ENCODE measurements at places on chromosomes 3 and 15.

- no peak for DNase-seq
These were observed 24.0 kb downstream of the ST8SIA2 start for GRCh38 chr15:92417716-92418115.

DNA sequence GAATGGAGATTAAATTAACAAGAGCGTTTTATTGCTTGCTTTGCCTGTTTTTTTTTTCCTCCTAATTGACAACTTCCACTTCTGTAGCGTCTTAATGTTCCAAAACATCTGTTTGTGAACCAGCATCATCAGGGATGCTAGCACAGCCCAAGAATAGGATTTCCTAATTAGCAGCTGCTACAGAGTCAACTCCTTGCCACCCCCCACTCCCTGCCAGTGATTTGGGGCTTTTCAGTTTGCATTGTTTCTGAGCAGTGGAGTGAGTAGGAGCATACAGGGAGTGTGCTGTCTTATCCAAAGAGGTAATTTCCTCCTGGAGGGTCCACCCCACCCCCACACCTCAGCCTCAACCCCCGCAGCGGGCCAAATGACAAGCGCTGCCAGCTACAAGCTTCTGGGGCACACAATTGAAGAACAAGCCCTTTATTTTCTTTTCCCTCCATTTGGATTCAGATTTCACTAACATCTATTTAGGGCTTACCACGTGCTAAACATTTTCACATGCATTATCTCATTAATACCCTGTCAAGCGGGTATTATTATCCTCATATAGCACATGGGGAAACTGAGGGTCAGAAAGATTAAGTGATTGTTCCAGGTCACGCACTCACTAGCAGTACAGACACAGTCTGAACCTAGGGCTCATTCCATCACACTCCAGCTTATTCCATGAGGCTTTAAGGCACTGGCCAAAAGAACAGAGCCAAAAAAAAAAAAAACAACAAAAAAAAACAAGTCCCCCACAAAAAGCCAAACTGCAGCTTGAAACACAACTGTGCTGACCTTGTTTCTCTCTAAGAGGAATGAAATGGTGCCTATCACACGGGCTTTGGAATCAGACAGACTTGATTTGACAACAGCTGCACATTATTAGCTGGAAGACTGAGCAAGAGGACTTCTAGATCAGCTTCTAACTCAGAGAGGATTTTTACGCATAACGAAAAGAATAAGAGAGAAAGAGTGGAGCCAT lies 16.4 kb downstream of the HEG1 start:
- no peak for DNase-seq

GRCh38 chr3:143837076-143837475 lies 11.2 kb downstream of the SLC9A9 start:
- no peak for DNase-seq

GRCh38 chr15:92906563-92907081 lies 6.5 kb downstream of the CHD2 start:
- peak; percentile 58 for DNase-seq
